Activated CD4-positive, alpha-beta T cell treated with anti-CD3 and anti-CD28 coated beads, Interleukin-2, amount 50 U/mL, for 4 hours (primary cell): ENCODE measurements at places on chromosomes 12 and 14.

DNA sequence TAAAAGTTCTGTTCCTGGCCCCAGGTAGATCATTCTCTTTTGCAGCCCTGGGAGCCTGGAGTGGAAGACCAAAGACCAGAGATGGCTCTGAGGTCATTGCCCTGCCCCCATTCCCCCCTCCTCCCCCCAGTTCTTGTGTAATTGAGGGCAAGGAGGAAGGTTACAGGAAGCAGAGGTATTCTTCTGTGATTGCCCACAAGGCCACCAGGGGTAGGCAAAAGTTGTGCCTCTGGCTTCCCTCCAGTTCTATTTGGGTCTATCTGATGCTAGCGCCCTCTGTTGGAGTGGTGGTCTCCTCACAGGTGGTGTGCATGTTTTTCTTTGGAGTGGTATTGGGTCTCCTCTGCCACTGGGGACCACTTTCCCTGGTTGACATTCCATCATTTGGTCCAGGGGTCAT, 41.2 kb upstream of the CRY1 start:
- peak; percentile 1 for DNase-seq

DNA sequence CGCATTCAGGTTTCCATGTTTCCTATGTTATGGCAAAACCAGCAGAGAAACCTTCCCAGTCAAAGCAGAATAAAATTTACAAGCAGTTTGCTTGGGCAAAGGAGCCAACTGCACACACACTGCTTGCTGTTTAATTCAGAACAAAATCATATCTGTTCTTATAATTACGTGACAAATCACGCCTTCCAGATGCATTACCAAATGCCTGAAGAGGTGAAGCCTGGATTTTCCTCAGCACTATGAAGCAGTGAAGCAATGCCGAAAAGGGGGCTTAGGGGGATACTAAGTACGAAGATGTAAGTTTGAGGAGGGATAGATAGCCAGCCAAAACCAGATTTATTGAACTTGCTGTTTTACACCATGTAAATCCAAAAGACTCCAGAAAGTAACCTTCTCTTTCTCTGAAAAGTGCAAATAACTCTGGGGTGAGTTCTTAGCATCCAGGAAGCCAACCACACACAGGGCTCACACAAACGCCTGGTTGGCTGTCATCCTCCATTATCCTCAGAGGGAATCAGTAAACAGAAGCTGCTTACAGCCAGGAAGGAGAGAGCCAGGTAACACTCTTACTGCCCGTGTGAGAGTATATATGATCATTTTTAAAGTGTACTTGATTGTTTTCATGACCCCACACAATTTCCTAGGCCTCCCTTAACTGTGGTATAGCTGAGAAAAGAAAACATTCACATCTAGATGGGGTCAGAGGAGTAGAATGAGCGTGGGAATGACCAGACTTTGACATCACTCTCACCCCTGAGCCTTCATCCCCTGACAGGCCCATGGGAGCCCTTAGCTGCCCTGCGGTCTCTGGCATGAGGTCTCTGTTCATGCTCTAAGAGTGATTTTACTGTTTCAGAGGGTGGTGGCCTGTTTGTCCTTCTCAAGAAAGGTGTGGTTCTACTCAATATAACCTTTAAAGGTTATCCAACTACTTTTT, 442.5 kb downstream of the EGLN3 start:
- no peak for DNase-seq

- DNase-seq: no peak
Measured at GRCh38 chr12:31880340-31880739, 78.9 kb upstream of the RESF1 start.

DNA sequence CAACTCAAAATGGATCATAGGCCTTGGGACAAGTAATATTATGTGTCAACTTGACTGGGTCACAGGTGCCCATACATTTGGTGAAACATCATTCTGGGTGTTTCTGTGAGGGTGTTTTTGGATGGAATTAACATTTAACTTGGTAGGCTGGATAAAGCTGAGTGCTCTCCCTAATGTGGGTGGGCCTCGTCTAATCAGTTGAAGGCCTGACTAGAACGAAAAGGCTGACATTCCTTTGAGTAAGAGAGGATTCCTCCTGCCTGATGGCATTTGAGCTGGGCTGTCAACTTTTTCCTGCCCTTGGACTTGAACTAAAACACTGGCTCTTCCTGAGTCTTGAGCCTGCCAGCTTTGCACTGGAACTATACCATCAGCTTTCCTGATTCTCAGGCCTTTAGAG, 93.4 kb upstream of the ESRRB start:
- no peak for DNase-seq
